ENCODE measurements at places on chromosomes 3 and 15.

- DNase-seq = peak; percentile 25
These were observed 25.5 kb upstream of the SNRPA1 start for GRCh38 chr15:101320501-101321052.

GRCh38 chr3:170055209-170055608 lies 17.4 kb downstream of the GPR160 start:
- no peak for DNase-seq

GRCh38 chr15:40850576-40851112 lies 6.8 kb downstream of the SPINT1 start:
- DNase-seq = no peak

DNA sequence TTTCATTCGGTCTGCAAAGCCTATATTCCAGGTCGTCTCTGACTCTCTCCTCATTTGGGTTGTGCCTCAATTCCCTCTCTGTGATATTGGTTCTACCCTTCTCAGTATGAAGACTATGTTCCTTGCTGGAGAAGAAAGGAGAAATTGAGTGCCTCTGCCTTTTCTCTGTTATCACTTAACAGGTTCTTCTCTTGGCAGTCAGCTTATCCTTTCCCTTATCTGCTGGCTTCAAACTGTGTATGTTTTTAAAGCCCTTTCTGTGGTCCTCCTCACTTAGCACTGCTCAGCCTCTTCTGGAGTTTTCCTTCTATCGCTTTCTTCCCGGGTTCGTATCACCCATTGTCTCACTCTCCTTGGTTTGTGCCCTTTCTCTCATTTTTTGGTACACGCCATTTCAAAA lies 65.3 kb upstream of the FSTL1 start:
- no peak for DNase-seq

GRCh38 chr15:50531766-50532165 lies 14.7 kb downstream of the USP50 start:
- DNase-seq = no peak

- DNase-seq = no peak
These were observed 220.7 kb downstream of the MEIS2 start for GRCh38 chr15:36879568-36880222.

DNA sequence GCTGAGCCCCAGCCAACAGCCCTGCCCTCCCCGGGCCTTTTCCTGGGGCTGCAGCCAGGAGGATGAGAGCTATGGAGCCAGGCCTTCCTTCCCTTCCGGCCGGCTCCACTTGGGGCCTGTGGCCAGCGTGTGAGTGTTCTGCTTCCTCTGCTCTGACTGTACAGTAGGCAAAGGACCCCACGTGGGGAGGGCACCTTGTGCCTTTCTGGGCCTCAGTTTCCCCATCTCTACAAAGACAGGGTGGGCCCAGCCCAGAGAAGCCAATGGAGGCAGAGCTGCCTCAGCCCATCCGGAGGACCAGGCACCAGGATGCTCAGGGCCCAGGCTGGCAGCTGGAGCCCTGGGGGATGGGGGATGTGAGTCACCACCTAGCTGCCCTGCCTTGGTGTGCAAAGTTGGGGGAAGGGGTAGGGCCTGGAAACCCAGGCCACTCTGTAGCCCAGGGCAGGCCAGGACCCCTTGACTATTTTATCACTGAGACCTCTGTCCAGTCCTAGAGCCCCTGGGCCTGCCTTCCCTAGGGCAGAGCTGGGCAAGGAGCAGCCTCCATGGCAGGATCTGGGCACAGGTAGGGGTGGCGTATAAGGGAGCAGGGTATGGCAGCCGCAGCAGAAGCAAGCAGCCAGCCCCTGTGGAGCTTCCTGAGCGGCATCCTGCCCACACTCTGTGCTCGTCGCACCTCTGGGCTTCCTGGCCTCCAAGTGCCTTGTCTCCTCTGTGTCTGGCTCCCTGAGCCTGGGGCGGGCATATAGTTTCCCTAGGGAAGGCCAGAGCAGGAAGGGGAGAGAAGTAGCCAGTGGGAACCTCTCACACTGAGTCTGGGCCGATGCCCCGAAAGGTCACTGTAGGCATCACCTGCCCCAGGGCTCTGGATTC lies 1.8 kb downstream of the PSTPIP1 start:
- DNase-seq = peak; percentile 42

GRCh38 chr15:92893200-92893599 lies 6.9 kb upstream of the CHD2 start:
- no peak for DNase-seq

DNA sequence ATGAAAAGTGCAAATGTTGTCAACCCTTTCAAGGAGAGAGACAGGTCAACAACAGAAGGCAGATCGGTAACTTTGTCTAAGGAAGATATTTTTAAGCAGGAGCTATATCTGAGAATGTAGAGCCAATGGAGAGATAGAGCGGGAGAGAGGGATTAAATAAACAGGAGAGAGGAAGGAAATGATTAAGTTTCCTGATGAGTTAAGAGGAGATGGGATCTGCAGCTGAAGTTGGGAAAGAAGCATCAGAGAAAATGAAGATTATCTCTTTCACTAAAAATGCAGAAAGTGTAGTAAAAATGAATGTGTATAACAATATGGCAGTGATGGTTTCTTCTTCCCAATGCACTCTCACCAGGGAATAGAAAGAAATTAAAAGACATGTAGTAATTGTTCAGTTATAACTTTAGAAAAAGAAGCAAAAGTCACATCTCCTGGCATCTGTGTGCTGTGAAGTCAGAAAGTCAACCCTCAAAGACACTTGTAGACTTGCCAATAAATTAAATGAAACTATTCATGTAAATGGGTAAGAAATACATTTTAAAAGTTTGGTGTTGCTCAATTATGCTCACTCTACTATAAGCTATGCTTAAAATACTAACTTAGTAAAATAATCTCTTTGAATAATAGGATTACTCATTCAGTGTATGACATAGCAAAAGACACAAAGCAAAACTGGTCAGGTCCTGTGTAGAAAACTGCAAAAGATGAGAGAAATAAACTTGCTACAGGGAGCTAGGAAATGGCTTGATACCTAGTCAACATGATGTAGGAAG lies 264.6 kb downstream of the ZIC4 start:
- DNase-seq = no peak

DNA sequence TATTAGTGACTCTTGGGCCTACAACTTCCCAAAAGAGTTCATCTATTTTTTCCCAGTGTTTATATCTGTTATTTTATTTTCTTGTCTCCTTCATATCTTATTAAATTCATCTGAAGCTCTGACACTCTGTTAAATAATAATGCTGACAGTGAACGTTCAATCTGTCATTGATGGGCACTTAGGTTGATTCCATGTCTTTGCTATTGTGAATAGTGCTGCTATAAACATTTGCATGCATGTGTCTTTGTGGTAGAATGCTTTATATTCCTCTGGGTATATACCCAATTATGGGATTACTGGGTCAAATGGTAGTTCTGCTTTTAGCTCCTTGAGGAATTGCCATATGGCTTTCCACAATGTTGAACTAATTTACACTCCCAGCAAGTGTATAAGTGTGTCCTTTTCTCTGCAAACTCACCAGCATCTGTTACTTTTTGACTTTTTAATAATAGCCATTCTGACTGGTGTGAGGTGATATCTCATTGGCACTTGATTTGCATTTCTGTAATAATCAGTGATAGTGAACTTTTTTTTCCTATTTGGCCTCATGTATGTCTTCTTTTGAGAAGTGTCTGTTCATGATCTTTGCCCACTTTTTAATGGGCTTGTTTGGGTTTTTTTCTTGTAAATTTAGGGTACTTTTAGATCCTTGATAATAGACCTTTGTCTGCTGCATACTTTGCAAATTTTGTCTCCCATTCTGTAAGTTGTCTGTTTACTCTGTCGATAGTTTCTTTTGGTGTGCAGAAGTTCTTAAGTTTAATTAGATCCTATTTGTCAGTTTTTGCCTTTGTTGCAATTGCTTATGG lies 122.5 kb downstream of the LEKR1 start:
- DNase-seq = no peak

GRCh38 chr15:48596841-48597240 lies 48.7 kb downstream of the FBN1 start:
- no peak for DNase-seq

- DNase-seq = no peak
These were observed 1308.8 kb downstream of the ROBO2 start for GRCh38 chr3:78348664-78349063.

DNA sequence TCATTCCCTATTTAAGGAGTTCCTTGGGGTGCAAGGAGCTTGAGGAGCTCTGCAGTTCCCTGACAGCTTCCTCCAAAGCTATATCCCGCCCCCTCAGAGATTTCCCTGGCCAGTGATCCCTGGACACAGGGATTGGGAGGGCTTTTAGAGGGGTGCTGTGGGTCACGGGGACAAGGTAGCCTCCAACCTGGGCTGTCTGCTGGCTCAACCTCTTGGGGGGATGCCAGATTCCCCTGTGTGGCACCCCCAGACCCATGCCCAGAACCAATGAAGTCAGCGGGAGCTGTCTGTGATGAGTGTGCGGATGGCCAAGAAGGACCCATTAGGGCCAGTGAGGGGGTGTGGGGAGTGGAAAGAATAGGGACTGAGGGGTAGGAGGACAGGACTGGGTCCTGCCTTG lies 21.0 kb upstream of the ATP2B2 start:
- DNase-seq = no peak

DNA sequence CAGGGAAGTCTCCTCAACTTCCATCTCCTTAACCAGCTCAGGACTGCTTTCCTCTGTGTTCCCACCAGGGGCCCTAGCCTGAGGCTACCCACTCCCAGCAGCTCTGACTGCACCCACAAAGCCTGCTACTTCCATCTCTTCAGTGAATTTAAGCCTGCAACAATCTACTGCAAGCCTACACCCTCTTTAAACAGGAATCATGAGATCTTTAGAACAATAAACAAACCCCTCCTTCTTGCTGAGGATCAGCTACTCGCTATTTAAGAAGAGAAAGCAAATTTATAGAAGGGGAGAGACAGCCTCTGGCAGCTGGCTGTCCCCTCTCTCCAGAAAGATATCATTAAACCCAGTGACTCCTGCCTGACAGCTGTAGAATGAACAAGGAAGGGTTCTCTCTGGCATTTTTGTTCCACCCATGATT lies 51.9 kb downstream of the ARHGAP31 start:
- DNase-seq = no peak

- no peak for DNase-seq
These were observed 7.2 kb upstream of the IVD start for GRCh38 chr15:40398413-40398873.

DNA sequence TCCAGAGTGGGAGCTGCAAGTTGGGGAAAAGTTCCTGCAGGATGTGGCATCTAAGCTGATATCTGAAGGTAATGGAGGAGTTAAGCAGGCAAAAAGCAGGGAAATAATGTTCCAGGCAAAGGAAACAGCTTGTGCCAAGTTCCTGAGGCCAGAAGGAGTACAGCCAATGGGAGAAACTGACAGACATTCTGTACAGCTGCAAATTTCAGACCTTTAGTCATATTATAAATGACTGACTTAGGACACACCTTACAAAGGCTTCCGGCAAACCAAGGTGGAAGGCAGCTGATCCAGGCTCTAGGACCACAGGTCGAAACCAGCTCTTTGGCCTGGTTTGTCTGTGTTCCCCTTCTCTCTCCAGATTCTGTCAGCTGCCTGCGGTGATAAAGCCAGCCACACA lies 9.3 kb downstream of the WWTR1 start:
- DNase-seq = no peak

DNA sequence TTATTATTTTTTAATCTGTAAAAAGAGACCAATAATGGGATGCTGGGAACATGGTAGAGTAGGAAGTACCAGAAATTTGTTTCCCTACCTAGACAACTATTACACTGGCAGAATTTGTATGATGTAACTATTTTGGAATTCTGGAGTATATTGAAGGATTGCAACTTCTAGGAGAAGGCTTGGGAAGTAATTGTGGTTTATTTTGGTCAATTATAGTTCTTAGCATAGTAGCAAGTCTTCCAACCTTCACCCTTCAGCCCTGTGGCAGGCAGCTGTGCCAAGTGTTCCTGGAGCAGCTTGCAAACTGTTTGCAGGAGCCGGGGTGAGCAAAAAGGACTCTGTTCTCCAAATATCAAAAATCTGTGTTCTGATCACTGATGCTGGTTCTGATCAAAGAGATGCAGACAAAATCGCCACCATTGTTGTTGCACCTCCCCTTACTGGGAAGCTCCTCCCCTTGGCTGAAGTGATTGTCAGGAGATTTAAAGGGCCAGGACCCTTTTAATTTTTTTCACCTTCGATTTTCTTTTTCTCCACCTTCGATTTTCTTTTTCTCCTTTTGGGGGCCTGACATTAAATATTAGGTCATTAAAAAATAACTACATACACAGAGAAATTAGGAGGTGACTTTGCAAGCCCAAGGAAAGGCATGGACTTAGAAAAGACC lies 363.3 kb downstream of the SLC9A9 start:
- DNase-seq = no peak

DNA sequence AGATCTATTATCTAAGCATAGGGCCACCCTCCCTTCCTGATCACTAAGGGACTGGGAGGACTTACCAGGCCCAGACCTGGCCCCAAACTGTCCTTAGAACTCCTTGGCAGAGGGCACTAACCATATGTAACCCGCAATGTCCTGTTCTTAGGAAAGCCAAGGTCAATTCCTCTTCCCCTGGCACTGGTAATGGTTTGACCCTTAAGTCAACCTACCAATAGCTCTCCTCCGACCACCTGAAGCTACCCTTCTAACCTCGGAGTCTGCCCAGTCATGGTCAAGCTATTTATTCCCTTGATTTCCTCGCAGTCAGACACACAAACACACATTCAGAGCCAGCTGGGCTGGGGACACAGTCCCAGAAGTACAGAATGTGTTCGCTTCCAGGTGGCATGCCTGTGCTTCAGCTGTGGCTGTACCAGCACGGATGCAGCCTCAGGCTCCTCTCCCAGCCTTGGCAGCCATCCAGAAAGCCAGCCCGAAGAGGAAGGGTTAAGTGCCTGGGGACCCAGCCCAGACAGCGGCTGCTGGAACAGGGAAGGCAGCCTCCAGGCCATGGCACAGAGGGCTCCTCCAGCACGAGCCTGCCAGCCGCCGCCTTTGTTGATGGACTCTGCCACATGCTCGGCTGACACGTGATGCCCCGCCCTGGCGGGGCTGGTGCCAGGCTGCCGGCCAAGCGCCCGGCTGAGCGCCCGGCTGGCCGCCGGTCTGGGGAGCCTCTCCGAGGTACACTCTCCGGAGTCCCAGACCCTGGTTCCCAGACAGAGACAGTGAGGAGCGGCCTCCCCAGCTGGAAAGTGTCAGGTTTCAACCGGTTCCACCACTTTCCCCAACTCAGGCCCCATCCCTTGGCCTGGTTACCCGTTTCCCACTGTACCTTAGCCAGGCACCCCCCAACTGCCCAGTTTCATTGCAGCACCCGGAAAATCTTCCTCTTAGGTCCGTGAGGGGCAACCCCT lies 5.5 kb downstream of the BMF start:
- no peak for DNase-seq

GRCh38 chr3:23921052-23921511 lies 4.2 kb downstream of the RPL15 start:
- no peak for DNase-seq

DNA sequence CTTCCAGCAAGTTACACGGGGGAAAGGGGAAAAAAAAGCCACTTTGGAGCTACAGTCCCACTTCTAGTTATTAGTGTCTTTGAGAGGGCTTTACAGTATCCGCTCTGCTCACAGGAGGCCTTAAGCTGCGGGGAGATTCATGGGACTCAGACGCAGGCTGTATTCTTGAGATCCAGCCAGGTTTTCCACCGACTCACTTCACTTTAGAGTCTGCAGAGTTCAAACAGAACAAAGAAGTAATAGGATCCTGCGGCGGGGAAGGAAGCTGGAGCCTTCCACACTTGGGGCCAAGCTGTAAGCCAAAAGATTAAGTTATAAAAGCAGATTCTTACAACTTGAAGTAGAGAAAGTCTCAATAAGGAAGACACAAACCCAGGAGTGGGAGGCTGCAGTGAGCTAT lies 60.2 kb upstream of the FAM174B start:
- no peak for DNase-seq

All from activated T-helper 1 cell treated with anti-CD3 and anti-CD28 coated beads, Interleukin-2, amount 50 U/mL, for 16 hours (primary cell).